ENCODE measurements at places on chromosomes 12 and 14. TPM values are rescaled to one million over a fixed set of nuclear protein-coding genes. Genes with fewer than 3 reads are reported as not detected.

The KRT7 gene
- total RNA-seq = 9.6 TPM

The ULK1 gene
- total RNA-seq = 16.8 TPM

The PTPN6 gene
- total RNA-seq = 16.9 TPM

The AP4S1 gene
- total RNA-seq = 2.7 TPM

The ART4 gene
- total RNA-seq = 19.6 TPM

The RFLNA gene
- 0.31 TPM for total RNA-seq

The CLEC4D gene
- 0.43 TPM for total RNA-seq

The SLC6A13 gene
- 70.6 TPM for total RNA-seq

The MMP19 gene
- total RNA-seq = 5.0 TPM

The RPAP3 gene
- total RNA-seq = 11.0 TPM

The DNAAF2 gene
- 9.6 TPM for total RNA-seq
